Karpas-422 (cell line): ENCODE measurements at places on chromosomes 6 and 20. TPM values are rescaled to one million over a fixed set of nuclear protein-coding genes. Genes with fewer than 3 reads are reported as not detected.
A peak's percentile ranks its signal among the peaks of the same experiment; 100 is the strongest.

Gene MEI4
- total RNA-seq, result not detected in 2 replicates

Gene RNF5
- total RNA-seq, result 73.5 and 78.5 TPM in 2 replicates

Gene ALDH5A1
- total RNA-seq, result 33.1 and 33.9 TPM in 2 replicates

Gene SLC17A3
- total RNA-seq, result not detected in 2 replicates

Gene TP53TG5
- not detected in 2 replicates for total RNA-seq

Gene SRMS
- total RNA-seq, result not detected in 2 replicates

Gene LYRM4
- total RNA-seq, result 22.6 and 50.5 TPM in 2 replicates

Gene HRH3
- not detected in 2 replicates for total RNA-seq

Gene MYH7B
- 0.07 TPM in 1 of 2 replicates, not detected in the other for total RNA-seq

DNA sequence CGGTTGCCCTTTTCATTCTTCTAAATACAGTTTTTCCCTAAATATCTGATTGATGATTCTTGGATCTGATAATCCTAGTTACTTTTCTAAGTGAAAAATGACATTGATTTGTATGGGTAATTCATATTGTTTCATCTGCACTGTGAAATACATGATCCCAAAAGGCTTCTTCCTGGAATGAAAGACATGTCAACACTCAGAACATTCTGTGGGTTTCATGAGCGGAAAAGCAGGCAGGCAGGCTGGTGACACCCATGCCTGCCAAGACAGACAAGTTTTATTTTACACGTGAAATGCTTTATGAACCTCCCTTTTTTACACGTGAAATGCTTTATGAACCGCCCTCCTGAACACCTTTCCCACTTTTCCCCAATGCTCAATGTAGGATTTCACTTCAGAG is 105.0 kb downstream of the PRKN start:
- H3K4me1 ChIP-seq, result no peaks in the 10 kb centered on the region
- H3K36me3 ChIP-seq, result no peaks in the 10 kb centered on the region
- no peak overlapping the region for H3K27ac ChIP-seq
- H3K4me3 ChIP-seq, result no peak overlapping the region
- DNase-seq, result no peak

GRCh38 chr6:41047306-41047705 is 5.0 kb downstream of the TSPO2 start:
- no peak for DNase-seq
- H3K27ac ChIP-seq, result no peak overlapping the region
- no peak overlapping the region for H3K4me3 ChIP-seq
- no peaks in the 10 kb centered on the region for H3K36me3 ChIP-seq
- no peaks in the 10 kb centered on the region for H3K27me3 ChIP-seq

DNA sequence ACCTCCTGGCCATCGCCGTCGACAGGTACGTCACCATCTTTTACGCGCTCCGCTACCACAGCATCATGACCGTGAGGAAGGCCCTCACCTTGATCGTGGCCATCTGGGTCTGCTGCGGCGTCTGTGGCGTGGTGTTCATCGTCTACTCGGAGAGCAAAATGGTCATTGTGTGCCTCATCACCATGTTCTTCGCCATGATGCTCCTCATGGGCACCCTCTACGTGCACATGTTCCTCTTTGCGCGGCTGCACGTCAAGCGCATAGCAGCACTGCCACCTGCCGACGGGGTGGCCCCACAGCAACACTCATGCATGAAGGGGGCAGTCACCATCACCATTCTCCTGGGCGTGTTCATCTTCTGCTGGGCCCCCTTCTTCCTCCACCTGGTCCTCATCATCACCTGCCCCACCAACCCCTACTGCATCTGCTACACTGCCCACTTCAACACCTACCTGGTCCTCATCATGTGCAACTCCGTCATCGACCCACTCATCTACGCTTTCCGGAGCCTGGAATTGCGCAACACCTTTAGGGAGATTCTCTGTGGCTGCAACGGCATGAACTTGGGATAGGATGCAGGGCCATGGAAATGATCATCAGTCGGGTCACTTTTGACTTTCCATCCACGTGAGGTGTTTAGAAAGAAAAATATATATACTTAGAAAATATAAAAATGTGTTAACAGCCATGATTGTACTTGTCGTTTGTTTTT is 868 bp downstream of the MC3R start:
- no peaks in the 10 kb centered on the region for H3K4me1 ChIP-seq
- H3K27ac ChIP-seq, result no peak overlapping the region
- DNase-seq, result peak; percentile 90
- H3K4me3 ChIP-seq, result no peak overlapping the region
- no peaks in the 10 kb centered on the region for H3K27me3 ChIP-seq

GRCh38 chr6:8731874-8732273 is 296.5 kb upstream of the SLC35B3 start:
- no peak overlapping the region for H3K4me3 ChIP-seq
- DNase-seq, result no peak
- no peaks in the 10 kb centered on the region for H3K27me3 ChIP-seq
- no peak overlapping the region for H3K27ac ChIP-seq

- no peaks in the 10 kb centered on the region for H3K36me3 ChIP-seq
- no peaks in the 10 kb centered on the region for H3K27me3 ChIP-seq
- H3K4me1 ChIP-seq, result peaks cover 27% of the 10 kb centered on the region
- no peak overlapping the region for H3K27ac ChIP-seq
Observed at GRCh38 chr6:35736253-35736894, 458 bp upstream of the ARMC12 start.

- DNase-seq, result peak; percentile 75
- H3K36me3 ChIP-seq, result no peaks in the 10 kb centered on the region
- H3K27me3 ChIP-seq, result no peaks in the 10 kb centered on the region
- H3K4me1 ChIP-seq, result peaks cover 80% of the 10 kb centered on the region
Observed at GRCh38 chr6:151757506-151757955, 50.0 kb upstream of the ESR1 start.

DNA sequence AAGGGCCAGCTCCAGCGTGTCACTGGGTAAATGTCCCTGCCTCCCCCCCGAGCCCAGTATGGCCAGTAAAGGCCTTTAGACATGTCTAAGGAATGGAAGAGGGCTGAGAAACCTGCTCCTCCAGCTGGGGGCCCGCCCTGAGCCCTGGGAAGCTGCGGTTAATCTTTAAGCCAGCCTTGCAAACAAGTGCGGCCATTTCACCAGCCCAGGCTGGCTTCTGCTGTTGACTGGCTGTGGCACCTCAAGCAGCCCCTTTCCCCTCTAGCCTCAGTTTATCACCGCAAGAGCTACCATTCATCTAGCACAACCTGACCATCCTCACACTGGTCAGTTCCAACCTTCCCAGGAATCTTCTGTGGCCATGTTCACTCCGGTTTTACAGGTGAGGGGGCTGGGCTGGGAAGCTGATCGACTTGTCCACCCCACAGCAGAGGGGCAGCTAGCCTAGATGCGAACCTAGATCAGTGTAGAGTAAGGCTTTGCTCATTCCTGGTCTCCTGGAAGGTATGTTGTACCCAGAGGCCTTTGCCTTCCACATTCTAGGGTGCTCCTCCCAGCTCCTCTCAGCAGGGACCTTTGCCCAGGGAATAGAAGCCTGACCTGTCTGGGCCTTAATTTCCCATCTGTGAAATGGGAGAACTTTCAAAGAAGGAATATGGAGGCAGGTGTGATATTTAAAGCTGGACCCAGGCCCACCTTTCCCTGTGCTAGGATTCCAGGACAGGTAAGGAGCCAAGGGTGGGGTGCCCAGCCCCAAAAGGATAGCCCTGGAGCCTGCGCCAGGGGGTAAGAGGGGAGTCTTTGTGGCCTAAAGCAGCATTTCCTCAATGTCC is 1.2 kb upstream of the SRC start:
- peak overlapping the region; percentile 83 for H3K4me3 ChIP-seq
- no peak for DNase-seq
- H3K36me3 ChIP-seq, result 0 out of 2 replicates have a peak, but pooled peaks cover 1% of the 10 kb centered on the region

GRCh38 chr6:37456126-37456525 is 23.1 kb downstream of the CMTR1 start:
- H3K4me1 ChIP-seq, result no peaks in the 10 kb centered on the region
- no peak overlapping the region for H3K27ac ChIP-seq
- no peaks in the 10 kb centered on the region for H3K27me3 ChIP-seq
- no peak overlapping the region for H3K4me3 ChIP-seq
- no peak for DNase-seq

DNA sequence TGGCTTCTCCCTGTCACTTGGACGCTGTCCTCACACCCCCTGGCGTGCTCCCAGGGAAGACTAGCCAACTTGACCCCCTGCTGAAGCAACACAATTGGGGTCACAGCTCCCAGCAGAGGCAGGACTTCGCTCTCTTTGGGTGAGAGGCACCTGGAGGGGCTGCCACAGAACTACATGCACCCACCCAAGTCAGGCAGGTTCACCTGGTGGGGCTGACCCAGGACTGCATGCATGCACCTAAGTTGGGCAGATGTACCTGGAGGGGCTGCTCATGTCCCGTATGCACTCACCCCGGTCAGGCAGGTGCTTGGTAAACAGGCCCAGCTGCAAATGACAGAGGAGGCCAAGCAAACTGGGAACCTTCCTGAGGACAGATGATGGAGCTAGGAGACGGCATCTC is 154.3 kb upstream of the RPS6KA2 start:
- H3K27me3 ChIP-seq, result no peaks in the 10 kb centered on the region
- no peaks in the 10 kb centered on the region for H3K4me1 ChIP-seq
- H3K27ac ChIP-seq, result no peak overlapping the region
- DNase-seq, result no peak

GRCh38 chr20:48478370-48478769 is 349.4 kb downstream of the PREX1 start:
- H3K4me3 ChIP-seq, result no peak overlapping the region
- H3K36me3 ChIP-seq, result no peaks in the 10 kb centered on the region
- H3K27me3 ChIP-seq, result no peaks in the 10 kb centered on the region
- H3K27ac ChIP-seq, result no peak overlapping the region
- H3K4me1 ChIP-seq, result no peaks in the 10 kb centered on the region
- no peak for DNase-seq

- H3K4me1 ChIP-seq, result peaks cover 5% of the 10 kb centered on the region
- H3K27me3 ChIP-seq, result no peaks in the 10 kb centered on the region
- no peak overlapping the region for H3K27ac ChIP-seq
- H3K4me3 ChIP-seq, result no peak overlapping the region
- no peak for DNase-seq
Observed at GRCh38 chr6:104640150-104640700, 219.5 kb downstream of the HACE1 start.

- peaks cover 72% of the 10 kb centered on the region for H3K4me1 ChIP-seq
- no peaks in the 10 kb centered on the region for H3K27me3 ChIP-seq
- no peak for DNase-seq
Observed at GRCh38 chr6:157049133-157049532, 272.0 kb downstream of the ARID1B start.

DNA sequence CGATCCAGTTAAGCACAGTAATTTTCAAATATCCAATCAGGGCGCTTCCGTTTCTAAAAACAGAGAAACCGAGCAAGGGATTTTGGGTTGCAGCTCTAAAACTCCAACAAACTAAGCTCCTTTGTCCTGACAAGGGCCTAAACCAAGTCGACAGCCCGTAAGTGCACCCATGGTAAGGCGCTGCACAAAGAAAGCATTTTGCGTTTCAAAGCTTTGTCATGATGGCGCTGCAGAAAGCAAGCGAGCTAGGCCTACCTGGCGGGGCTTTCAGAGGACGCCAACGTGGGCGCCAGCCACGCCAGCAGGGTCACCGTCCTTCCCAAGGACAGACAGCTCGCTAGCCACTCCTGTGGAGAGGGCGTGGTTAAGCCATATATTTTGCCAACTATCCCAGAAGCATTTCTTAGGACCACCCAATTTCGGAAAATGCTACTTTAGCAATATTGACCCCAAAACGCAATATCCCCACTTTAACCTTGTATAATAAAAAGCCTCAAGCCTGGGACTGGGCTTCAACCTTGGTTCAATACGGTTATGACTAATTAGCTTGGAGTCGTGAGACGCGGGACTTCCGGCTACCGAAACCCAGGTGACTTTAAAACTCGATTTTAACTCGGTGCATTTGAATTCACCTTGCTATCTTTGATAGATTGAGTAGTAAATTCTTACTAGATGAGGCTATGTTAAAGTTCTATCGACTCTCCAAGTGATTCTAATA is 53.8 kb downstream of the TRIM38 start:
- DNase-seq, result no peak
- no peak overlapping the region for H3K4me3 ChIP-seq
- peaks cover 9% of the 10 kb centered on the region for H3K4me1 ChIP-seq
- no peaks in the 10 kb centered on the region for H3K36me3 ChIP-seq

DNA sequence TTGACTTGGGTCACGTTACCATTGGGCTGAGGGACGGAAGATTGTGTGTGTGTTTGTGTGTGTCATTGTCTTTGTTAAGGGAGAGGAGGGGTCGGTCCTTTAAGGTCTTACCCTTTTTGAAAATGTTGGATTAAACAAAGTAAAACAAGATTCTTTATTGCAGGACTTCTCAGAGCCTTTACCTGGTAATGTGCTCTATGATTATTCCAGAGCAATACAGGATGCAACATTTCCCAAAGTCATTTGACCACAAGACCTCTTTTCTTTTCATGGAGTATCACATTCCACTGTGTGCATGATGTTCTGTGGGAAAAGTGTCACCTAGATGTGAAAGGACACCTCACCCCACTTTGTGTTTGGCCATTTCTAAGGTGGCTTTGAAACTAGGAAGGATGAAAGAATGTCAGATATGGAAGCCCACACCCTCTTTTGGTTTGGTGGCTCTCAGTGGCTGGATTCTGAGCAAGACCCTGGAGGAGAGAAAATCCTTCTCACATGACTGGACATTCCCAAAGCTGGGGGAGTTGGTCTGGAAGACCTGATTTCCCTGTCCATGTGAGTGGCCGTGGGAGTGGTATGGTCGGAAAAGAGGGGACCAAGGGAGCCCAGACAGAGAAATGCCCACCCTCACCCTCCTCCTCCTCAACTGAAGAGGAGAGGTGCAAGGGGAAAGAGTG is 18.2 kb upstream of the ZNF831 start:
- no peak overlapping the region for H3K4me3 ChIP-seq
- H3K4me1 ChIP-seq, result no peaks in the 10 kb centered on the region
- no peak for DNase-seq
- H3K36me3 ChIP-seq, result no peaks in the 10 kb centered on the region
- H3K27me3 ChIP-seq, result no peaks in the 10 kb centered on the region

GRCh38 chr20:43863821-43864544 is 50.7 kb upstream of the TOX2 start:
- no peaks in the 10 kb centered on the region for H3K27me3 ChIP-seq
- H3K27ac ChIP-seq, result no peak overlapping the region
- DNase-seq, result no peak
- H3K4me1 ChIP-seq, result peaks cover 4% of the 10 kb centered on the region
- H3K4me3 ChIP-seq, result no peak overlapping the region
- H3K36me3 ChIP-seq, result no peaks in the 10 kb centered on the region

- H3K27me3 ChIP-seq, result no peaks in the 10 kb centered on the region
- no peak overlapping the region for H3K4me3 ChIP-seq
Observed at GRCh38 chr6:135902756-135903331, 51.3 kb downstream of the PDE7B start.

DNA sequence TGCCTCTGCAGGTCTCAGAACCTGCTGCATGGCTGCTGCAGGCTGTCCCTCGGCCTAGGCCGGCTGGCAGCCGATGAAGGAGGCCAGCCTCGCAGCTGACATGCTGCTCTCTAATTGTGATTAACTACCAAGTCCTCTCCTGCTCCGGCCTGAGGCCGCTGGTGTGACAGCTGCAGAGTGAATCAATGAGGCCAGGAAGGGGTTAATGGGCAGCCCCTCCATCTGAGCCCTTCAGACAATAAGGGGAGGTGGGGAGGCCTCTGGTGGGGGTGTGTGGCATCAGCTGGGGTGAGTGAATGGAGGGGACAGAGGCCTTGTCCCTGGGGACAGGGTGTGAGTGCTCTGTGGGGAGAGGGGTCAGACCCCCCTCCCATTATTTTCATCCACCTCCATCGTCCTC is 34.4 kb downstream of the SLC52A3 start:
- H3K4me1 ChIP-seq, result no peaks in the 10 kb centered on the region
- no peak overlapping the region for H3K4me3 ChIP-seq
- DNase-seq, result no peak
- H3K27me3 ChIP-seq, result no peaks in the 10 kb centered on the region
- H3K36me3 ChIP-seq, result no peaks in the 10 kb centered on the region
